Bronchus fibroblast of lung (primary cell): ENCODE measurements at places on chromosomes 6 and 20. TPM values are rescaled to one million over a fixed set of nuclear protein-coding genes. Genes with fewer than 3 reads are reported as not detected.

CST2 gene
- not detected in 2 replicates for total RNA-seq

NNAT gene
- 32.0 and 41.7 TPM in 2 replicates for total RNA-seq

EDN1 gene
- total RNA-seq: 0.15 and 0.17 TPM in 2 replicates

PKHD1 gene
- not detected in 2 replicates for total RNA-seq

RNF5 gene
- 74.6 and 80.7 TPM in 2 replicates for total RNA-seq

PEX6 gene
- 22.0 and 23.2 TPM in 2 replicates for total RNA-seq

PDYN gene
- not detected in 2 replicates for total RNA-seq

SDC4 gene
- 117 and 122 TPM in 2 replicates for total RNA-seq

MEP1A gene
- total RNA-seq: not detected in 2 replicates

SLC32A1 gene
- total RNA-seq: not detected in 2 replicates

MICB gene
- total RNA-seq: 22.4 and 24.2 TPM in 2 replicates

CALHM4 gene
- not detected in 2 replicates for total RNA-seq

C6orf132 gene
- 5.9 and 6.6 TPM in 2 replicates for total RNA-seq

MMP24 gene
- total RNA-seq: 0.15 and 0.17 TPM in 2 replicates

RAE1 gene
- 34.5 and 36.1 TPM in 2 replicates for total RNA-seq

CCDC170 gene
- total RNA-seq: 0.15 and 0.17 TPM in 2 replicates

DPPA5 gene
- total RNA-seq: not detected in 2 replicates
